NCI-H446 (cell line): ENCODE measurements at places on chromosomes 2 and 18.

DNA sequence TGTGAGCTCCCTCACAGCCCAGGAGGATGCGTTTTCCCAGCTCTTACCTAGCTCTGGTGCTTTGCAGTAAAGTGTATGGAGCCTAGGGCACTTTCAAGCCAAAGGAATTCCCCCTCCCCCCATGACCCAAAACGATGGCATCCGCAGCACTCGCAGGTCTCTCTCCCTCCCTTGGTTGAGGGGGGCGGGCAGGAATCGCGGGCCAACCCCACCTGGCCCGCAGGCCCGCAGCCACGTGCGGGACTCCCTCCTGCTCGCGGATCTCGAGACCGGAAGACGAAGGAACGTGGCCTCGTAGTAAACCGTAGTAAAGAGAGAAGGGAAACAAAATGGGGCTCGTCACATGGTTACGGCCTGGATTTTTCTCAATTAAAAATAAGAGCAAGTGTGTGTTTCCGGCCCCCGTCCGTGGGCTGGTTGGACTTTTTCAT, 8.5 kb downstream of the IRS1 start:
- DNase-seq, result peak; percentile 73

GRCh38 chr2:10532638-10533101, 84.5 kb upstream of the ODC1 start:
- DNase-seq, result no peak

- no peak for DNase-seq
Observed at GRCh38 chr2:204950695-204951346, 405.5 kb downstream of the PARD3B start.

DNA sequence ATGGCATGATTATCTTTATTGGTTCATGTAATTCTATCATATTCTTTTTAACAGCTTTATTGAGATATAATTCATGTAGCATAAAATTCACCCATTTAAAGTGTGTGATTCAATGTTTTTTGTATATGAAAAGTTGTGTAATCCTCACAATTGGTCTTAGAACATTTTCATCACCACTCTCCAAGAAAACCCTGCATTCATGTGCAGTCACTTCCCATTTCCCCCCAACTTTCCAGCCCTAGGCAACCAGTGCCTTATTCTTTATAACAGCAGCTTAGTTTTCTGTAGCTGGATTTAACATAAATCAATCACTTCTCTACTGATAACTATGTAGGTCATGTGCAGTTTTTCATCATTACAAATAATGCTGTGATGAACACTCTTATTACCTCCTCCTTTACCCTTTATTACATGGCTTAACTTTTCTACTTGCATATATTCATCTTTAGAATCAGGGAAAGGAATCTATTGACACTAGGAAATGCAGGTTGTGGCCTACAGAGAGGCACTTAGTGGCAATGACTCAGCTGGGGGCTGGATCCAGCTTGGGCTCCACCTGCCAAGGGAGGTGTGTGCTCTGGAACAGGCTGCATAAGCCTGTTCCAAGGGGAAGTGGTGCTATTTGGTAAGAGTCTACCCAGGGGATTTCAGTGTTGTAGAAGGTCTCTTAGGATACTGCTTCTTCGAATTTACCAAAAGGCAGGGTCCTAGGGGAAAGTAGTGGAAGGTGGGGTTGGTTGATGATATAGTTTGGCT, 89.1 kb downstream of the ETAA1 start:
- no peak for DNase-seq

GRCh38 chr2:85909005-85909404, 20.2 kb upstream of the ST3GAL5 start:
- no peak for DNase-seq
